ENCODE measurements at places on chromosomes 12 and 14.

DNA sequence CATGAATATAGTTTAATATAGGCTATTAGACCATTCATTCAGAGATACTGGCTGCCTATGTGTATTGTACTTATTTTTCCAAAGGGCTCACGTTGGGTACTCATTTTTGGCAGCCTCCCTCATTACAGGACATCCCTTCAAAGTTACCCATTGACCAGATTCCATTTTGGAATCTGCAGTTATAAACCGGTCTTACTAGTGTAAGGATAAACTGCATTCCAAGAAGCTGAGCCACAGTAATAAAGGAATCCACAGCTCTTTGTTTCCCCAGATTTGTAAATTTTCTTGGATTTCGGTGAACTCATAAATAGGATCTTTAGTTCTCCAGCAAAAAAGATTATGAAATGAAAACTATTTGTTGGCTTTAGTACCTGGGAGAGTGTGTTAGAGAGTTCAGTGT lies 18.9 kb upstream of the CFL2 start:
- no peak for DNase-seq

DNA sequence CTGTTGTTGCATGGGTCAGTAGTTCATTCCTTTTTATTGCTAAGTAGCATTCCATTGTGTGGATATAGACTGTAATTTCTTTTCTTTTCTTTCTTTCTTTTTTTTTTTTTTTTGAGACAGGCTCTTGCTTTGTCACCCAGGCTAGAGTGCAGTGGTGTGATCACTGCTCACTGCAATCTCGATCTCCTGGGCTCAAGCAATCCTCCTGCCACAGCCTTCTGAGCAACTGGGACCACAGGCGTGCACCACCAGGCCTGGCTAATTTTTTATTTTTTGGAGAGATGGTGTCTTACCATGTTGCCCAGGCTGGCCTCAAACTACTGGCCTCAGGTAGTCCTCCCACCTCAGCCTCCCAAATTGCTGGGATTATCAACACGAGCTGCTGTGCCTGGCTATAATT lies 5.2 kb downstream of the ATP6V0A2 start:
- no peak for DNase-seq

- no peak for DNase-seq
These were observed 25.4 kb downstream of the EML1 start for GRCh38 chr14:99818503-99819036.

- DNase-seq, result no peak
These were observed 1095.1 kb downstream of the BCL11B start for GRCh38 chr14:98176892-98177291.

GRCh38 chr14:29955087-29955486 lies 27.4 kb upstream of the PRKD1 start:
- no peak for DNase-seq

DNA sequence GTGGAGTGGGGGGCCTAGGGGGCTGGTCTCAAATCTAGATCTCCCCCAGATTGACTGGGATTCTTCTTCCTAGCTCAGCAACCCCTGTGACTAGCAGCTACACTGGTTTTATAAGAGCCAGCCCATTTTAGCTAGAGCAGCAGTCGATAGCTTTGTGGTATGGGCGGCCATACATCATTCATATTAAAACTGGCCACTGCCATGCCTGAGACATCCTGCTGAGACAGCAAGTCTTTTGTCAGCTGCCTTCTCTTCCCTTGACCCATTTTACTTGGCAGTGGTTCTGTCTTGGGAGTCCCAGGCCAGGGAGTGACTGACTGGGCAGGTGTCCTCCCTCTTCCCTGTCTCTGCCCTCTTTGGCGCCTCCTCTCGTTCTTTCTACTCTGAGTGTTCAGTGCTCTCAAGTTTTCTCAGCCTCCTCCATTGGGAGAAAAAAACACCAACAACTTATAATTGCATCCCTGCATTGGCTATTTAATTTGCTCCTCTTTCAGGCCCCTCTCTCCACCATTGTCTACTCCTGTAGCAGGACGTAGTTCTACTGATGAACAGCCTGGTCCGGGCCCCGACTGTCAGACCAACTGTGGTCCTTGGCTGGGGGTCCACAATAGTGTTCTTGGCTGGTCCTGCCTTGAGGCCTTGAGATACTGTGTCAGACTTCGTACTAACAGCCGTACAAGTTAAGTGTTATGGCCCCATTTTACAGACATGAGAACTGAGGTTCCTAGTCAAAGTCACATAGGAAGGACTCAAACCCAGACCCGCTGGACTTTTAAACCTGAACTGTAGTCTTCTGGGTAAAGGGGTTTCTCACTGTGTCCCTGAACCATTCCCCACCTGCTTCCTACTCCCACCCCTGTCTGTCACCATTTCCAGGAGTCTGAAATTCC lies 18.3 kb upstream of the JDP2 start:
- DNase-seq, result no peak

GRCh38 chr12:26318661-26319068 lies 123.3 kb downstream of the SSPN start:
- no peak for DNase-seq

DNA sequence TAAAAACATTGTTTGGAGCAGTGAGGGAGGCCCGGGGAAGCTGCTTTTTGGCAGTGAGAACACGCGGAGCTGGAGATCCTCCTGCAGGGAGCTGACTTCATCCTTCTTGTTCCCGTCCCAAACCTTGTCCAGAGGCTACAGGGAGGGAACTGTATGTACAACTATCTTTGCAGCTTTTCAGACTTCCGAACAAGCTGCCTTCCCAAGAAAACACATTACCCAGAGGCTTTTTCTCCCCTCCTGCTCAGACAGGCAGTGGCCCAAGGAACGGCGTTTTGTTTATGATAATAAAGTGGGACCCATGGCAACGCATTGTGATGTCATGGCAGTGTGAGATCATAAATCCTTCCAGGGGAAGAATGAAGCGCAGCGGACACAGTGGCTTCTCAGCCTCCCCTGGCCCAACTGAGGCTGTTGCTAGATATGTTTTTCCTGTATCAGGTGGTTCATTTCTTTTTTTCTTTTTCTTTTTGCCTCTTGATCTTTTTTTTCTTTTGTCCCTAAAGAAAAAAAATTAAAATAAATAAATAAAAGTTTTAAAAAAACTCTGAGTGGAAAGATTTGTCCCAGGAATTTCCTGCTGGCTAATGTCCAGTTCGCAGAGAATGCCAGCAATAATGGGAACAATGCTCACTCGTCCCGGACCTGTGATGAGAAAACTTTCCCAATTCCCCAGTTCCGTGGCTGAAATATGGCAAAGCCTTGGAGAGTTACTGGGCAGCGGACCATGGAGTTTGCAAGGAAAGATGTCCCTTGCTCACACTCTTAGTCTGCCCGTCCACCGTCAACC lies 103.4 kb upstream of the MAP1LC3B2 start:
- DNase-seq, result no peak

DNA sequence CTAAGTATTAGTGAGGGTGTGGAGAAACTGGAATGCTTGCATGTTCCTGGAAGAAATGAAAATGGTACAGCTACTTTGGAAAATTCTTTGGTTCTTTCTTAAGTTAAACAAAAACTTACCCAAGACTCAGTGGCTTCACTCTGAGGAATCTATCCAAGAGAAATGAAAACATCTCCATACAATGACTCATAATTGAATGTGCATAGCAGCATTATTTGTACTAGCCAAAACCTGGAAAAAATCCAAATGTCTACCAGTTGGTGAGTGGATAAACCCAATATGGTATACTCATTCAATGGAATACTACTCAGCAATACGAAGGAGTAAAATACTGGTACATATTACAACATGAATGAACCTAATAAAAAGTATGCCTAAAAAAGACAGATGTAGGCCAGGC lies 18.0 kb upstream of the CRACR2A start:
- no peak for DNase-seq

- DNase-seq, result no peak
These were observed 183.7 kb downstream of the TMTC3 start for GRCh38 chr12:88325816-88326189.

- peak; percentile 29 for DNase-seq
These were observed 795 bp downstream of the SMAGP start for GRCh38 chr12:51269174-51270066.

GRCh38 chr14:104693482-104694431 lies 4.3 kb downstream of the INF2 start:
- no peak for DNase-seq

DNA sequence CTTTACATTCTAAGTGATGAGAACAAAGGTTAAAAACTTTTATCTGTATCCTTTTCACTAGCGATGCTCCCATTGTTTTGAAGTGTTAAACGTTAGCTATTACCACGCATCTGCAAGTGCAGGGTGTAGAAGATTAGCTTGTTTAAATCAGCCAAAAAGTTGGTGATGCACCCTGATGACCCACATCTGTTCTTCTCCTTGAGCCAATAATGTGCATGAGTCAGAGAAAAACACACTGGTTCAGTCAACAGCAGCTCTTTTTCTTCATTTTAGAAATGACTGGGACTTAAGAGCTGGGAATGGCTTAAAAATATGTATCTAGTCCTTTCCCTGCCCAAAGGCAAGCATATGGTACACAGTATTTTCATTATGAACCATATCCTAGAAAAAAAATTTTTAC lies 323.5 kb upstream of the PDE3A start:
- DNase-seq, result no peak

DNA sequence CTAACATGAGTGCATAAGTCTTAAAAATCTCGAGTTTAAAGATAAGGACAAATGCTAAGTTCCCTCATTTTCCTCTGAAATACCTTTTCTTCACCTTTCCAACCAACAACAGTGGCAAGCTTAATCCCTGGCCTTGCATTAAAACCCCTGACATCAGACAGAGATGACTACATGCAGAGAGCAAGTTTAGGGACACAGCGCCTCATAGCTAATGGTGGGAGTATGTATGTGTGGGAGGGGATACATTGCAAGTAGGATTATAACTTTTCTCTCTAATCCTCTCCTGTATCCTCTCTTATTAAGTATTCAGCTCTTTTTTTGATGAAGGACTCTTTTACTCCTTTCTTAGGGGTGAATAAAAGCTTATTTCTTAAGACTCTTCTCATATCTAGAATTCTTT lies 547.1 kb downstream of the CCER1 start:
- DNase-seq, result no peak

- DNase-seq, result no peak
These were observed 146.8 kb downstream of the SLC2A13 start for GRCh38 chr12:39959031-39959430.

DNA sequence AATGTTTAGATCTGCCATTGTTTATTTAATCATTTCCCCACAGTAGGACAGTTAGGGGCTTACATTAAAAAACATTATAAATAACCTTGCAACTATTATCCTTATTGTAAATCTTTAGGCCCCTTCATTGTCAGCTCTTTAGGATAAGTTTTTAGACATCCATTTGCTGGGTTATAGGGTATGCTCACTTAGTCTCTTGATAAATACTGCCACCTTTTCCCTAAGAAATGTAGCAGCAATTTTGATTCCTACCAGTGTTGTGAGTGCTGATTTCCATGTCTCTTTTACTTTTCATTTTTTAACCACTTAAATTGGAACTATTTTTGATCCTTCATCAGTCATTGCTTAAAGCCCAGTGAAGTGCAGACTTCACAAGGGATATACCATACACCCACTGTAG lies 94.4 kb downstream of the AVPR1A start:
- DNase-seq, result no peak

DNA sequence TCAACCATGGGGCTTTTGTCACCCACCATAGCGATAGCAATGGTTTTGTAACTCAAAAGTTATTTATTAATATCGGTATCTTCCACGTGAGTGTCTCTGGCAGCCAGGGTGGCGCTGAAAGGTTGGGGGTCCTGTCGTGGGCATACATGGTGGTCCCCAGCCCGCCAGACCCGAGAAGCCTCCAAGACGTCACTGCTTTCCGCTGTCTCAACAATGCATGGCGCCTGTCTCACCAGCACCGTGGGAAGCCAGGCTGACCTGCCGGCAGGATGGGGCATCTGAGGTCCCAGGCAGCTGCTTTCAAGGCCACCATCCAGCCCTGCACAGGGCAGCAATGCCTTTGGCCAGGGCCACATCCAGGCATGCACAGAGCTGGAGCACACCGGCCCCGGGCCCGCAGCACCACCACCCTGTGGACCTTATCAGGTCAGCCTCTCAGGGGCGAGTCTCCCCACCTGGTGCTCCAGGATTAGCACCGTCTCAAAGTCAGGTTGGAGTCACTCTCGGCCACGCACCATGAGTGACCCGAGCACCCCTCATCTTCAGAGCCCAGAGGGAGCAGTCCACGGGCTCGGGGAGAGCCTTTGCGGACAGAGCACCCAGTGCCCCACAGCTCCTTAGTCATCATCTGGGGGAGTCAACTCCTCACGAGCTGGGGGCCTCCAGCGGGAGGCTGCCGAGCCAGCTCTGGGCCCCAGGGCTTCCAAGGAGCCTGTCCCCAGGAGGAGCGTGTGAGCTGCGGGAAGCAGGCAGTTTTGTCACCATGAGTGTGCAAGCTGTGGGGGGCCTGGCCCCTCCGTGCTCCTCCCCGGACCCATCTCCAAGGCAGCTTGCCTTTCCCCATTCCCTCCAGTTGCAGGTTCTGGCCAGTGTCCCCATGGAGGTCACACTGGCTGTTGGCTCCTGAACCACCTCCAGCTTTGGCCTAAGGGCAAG lies 14.6 kb upstream of the C14orf180 start:
- DNase-seq, result no peak

- no peak for DNase-seq
These were observed 123.1 kb upstream of the PRMT8 start for GRCh38 chr12:3367750-3368444.

- DNase-seq, result no peak
These were observed 97.2 kb upstream of the TMEM260 start for GRCh38 chr14:56482310-56482911.

- DNase-seq, result no peak
These were observed 93.5 kb downstream of the PLEKHA5 start for GRCh38 chr12:19223018-19223417.

- DNase-seq, result no peak
These were observed 131.6 kb upstream of the IGF1 start for GRCh38 chr12:102611995-102612394.

DNA sequence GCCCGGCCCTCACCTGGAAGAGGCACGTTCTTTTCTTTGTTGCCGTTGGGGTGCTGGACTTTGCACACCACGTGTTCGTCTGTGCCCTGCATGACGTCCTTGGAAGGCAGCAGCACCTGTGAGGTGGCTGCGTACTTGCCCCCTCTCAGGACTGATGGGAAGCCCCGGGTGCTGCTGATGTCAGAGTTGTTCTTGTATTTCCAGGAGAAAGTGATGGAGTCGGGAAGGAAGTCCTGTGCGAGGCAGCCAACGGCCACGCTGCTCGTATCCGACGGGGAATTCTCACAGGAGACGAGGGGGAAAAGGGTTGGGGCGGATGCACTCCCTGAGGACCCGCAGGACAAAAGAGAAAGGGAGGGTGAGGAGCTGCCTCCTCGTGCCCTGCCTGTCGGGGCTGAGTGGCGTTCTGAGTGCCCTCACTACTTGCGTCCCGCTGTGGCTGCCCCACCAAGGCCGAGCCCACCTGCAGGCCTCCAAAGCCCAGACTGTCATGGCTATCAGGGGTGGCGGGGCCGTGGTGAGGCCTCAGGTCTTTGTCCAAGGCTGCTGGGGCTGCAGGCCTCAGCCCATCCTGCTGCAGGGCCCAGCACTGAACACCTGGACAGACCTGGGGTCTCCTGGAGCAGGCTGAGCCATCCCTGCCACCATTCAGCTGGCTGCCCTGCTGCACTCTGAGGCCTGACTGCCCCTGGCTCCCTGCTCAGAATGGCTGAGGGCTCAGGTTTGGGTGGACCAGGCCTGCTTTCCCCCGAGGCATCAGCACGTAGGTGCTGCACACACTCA lies 329.7 kb downstream of the TMEM121 start:
- no peak for DNase-seq

Data from stimulated activated CD8-positive, alpha-beta memory T cell treated with anti-CD3 and anti-CD28 coated beads, Interleukin-4, amount 100 ng/mL, for 4 hours (primary cell).